ENCODE measurements at places on chromosomes 12 and 14. TPM values are rescaled to one million over a fixed set of nuclear protein-coding genes. Genes with fewer than 3 reads are reported as not detected.

The ERP27 gene
- total RNA-seq: not detected

The TPPP2 gene
- not detected for total RNA-seq

DNA sequence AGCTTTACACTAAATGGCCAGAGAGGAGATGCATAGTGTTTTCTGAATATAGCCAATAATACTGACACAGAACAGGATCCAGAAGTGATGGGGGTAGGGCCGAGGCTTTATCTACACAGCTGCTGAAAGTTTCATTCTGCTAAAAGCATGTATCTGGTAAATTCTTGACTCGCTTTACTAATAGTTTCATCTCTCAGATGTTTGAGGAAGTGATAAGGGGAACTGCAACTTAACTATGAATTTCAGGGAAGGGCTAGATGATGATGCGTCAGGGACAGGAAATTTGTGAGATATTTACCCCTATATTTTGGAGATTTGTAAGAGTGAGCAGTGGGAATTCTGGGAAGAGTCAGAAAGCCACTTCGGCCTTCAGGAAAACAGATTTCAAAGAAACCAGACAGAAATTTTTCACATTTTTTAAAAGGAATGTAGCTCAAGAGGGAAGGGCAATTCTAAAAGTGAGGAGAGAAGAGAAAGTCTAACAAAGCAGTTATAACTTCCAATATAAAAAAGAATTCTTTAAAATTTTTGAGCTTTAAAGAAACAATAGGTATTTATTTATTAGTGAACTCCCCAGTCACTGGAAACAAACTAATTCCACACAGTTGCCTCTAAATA, 243.1 kb downstream of the BCAT1 start:
- no peak for DNase-seq

DNA sequence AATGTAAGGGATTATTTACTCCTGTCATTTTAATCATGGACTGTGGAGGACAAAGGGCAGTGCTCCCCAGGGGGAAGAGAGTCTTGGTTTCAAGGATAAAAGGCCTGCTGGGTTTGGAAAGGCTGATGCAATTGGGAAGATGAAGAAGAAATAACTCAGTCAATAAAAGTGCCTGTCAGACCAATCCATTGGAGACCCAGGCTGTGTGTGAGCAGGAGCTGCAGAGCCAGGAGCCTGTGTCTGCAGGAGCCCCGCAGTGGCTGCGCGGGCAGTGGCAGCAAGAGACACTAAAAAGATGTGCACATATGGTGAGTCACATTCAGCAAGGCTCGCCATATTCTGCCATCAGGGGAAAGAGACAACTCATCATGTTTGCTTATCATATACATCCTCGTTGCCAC, 90.4 kb downstream of the CRACR2A start:
- no peak for DNase-seq

DNA sequence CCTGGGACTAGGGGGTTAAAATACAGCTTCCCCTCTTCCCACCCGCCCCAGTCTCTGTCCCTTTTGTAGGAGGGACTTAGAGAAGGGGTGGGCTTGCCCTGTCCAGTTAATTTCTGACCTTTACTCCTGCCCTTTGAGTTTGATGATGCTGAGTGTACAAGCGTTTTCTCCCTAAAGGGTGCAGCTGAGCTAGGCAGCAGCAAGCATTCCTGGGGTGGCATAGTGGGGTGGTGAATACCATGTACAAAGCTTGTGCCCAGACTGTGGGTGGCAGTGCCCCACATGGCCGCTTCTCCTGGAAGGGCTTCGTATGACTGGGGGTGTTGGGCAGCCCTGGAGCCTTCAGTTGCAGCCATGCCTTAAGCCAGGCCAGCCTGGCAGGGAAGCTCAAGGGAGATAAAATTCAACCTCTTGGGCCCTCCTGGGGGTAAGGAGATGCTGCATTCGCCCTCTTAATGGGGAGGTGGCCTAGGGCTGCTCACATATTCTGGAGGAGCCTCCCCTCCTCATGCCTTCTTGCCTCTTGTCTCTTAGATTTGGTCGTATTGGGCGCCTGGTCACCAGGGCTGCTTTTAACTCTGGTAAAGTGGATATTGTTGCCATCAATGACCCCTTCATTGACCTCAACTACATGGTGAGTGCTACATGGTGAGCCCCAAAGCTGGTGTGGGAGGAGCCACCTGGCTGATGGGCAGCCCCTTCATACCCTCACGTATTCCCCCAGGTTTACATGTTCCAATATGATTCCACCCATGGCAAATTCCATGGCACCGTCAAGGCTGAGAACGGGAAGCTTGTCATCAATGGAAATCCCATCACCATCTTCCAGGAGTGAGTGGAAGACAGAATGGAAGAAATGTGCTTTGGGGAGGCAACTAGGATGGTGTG, 1.9 kb downstream of the GAPDH start:
- DNase-seq: no peak

All from frontal cortex (tissue), 4 donors.